Stomach (tissue), 19 donors: ENCODE measurements at places on chromosomes 16 and 17. TPM values are rescaled to one million over a fixed set of nuclear protein-coding genes. Genes with fewer than 3 reads are reported as not detected.

The CA7 gene
- polyA plus RNA-seq: not detected

The GGT6 gene
- polyA plus RNA-seq: 18.8 TPM

The TMED6 gene
- polyA plus RNA-seq: 3.8 TPM

The SETD6 gene
- polyA plus RNA-seq: 7.7 TPM

The NHERF2 gene
- polyA plus RNA-seq: 236 TPM

- DNase-seq: no peak
Measured at GRCh38 chr17:68199837-68200688, 47.8 kb upstream of the AMZ2 start.

- no peak for DNase-seq
Measured at GRCh38 chr17:17513626-17514025, 17.4 kb upstream of the RASD1 start.

DNA sequence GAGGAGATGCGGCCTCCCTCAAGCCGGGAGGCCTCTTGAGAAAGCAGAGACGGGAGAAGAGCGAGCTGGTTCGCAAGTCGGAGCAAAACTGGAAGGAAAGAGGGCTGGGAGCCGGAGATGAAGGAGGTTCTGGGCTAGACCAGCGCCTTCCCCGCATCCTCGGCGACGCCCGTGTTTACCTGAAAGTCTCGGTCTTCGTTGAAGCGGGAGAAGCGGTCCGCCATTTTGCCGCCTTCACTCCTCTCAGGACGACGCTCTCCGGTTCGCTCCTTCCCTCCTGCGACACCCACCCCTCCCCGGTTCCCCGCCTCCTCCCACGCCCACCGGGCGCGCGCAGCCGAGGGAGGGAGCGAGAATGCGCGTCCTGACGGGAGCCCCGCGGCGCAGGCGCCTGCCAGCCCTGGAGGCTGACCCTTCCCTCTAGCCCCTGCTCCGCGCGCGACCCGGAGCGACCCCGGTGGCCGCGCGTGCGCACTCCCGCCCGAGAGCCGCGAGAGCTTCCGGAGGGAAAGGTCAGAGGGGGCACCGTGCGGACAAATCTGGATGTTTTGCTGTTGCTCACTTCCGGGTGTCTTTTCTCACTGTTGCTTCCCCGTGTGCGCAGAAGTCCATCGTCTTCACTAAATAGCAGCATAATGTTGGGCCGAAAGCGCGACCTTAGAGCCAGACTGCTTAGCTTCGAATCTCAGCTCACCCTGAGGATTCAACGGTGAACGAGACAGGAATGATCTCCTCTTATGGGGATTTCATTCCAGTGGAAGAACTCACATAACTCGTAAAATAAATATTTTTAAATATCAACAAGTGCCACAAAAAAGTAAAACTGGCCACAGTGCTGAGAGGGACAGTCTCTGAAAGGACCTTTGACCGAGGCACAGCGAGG lies at the start of gene GPATCH8:
Gene GPATCH8, minus strand, starts transcription at position 260 of the 883 bp plus-strand sequence. Its CDS starts 36 bp downstream, at position 224.
- DNase-seq: peak; percentile 98

GRCh38 chr17:1286379-1287106 lies 7.1 kb downstream of the TRARG1 start:
- no peak for DNase-seq

DNA sequence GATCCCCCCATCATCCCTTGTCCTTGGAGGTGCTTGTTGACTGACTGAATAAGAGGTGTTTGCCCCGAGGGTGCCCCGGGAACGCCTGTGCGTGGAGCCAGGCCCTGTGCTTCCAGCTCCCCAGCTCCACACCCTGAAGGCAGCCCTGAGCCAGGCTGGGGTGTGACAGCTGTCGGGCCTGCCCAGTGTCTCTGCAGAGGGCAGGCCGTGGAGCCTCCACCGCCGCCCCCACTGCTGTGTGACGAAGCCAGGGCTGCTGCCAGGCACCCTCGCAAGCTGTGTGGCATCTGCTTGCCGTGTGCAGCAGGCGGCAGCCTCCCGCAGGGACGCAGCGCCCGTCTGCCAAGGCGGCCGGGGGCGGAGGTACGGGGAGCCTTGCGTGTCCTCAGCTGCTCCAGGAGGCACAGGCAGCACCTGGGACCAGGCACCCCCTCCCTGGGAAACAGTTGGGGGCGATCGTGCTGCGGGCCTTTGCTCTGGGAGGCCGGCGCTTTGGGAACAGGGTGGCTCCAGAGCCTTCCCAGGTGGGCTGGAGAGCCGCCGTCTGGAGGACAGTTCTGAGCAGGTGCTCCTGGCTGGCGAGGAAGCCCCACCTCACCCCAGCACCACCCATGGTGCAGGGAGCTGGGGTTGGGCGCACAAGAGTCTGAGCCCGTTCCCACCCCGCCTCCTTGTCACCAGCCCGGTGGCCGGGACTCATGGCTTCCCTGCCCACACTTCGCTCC lies 26.6 kb downstream of the GSE1 start:
- peak; percentile 81 for DNase-seq

DNA sequence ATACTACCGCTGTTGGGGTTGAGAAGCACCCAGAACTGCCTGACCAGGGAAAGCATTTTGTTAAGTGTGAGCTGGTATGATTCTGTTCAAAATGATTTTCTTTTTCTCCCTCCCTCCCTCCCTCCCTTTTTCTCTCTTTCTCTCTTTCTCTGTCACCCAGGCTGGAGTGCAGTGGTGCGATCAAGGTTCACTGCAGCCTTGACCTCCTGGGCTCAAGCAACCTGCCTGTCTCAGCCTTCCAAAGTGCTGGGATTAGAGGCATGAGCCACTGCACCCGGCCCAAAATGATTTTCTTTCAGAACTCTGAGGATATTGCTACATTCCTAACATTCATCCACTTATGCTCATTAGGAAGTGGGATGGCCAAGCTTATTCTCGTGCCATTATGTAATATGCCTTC lies 41.3 kb downstream of the SLC47A1 start:
- no peak for DNase-seq
